ENCODE measurements at places on chromosomes 6 and 20.

- no peak for DNase-seq
These were observed 3.8 kb upstream of the TMEM181 start for GRCh38 chr6:158556113-158556512.

GRCh38 chr6:168371981-168372711, 52.6 kb upstream of the DACT2 start:
- no peak for DNase-seq

GRCh38 chr20:44592366-44592765, 10.0 kb downstream of the PKIG start:
- DNase-seq = no peak

GRCh38 chr20:44211177-44212039, 837 bp upstream of the OSER1 start:
- no peak for DNase-seq

GRCh38 chr6:170455335-170455979, 97.7 kb downstream of the PSMB1 start:
- no peak for DNase-seq

DNA sequence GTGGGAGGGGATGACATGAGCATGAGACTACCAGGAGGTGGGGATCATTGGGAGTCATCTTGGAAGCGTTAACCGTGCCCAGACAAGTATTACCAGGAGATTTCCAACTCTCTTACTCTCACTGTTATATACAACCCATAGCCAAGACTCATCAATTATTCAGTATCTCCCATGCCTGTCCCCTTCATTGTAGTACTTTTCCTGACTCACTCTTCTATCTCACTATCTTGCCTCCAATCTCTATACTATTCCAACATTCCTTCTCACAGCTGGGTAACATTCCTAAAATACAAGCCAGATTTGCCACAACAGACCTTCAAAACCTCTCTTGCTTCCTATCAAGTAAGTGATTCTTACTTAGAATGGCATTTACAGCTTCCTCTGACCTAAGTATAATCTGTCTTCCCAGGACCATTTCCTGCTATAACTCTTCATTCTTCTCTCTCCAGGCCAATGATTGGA, 226.3 kb upstream of the SMLR1 start:
- no peak for DNase-seq
